ENCODE measurements at places on chromosomes 13 and 19.

GRCh38 chr19:14090509-14091080, at the start of gene SAMD1:
Gene SAMD1 (minus strand): TSS chr19:14090751.
- peak; percentile 66 for DNase-seq

- DNase-seq = no peak
Observed at GRCh38 chr19:18650021-18650390, 13.2 kb downstream of the KLHL26 start.

DNA sequence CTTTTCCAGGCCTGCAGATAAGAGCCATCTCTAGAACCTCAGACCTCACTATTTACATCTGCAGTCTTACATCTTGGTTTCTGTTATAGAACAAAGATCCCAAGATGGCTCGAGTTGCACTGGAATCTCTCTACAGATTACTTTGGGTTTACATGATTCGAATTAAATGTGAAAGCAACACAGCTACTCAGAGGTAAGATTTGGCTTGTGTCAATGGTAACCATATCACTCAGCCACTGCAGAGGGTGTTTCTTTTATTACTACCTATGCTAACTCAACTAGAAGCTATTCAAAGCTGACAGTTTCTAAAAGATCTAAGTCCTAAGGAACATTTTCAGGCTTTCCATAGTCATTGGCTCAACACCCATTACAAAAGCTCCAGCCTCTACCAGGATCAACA, 115.6 kb downstream of the FRY start:
- no peak for DNase-seq

DNA sequence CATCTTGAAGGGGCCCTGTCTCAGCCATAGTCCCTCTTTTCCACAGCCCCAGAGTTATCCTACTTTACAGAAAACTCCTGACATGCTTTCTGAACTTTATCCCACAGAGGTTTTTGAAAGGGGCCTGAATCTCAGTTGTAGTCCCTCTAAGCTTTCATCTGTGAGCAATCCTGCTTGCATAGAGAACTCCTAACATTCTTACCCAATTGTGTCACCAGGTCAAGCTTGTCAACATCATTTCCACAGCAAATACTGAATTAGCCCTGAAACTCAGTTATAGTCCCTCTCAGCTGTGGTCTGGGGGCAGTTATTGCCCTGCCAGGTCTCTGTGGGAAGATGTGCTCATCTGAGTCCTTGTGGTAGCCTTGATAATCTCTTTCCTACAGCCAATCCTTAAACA, 2190.3 kb upstream of the PCDH20 start:
- DNase-seq = no peak

DNA sequence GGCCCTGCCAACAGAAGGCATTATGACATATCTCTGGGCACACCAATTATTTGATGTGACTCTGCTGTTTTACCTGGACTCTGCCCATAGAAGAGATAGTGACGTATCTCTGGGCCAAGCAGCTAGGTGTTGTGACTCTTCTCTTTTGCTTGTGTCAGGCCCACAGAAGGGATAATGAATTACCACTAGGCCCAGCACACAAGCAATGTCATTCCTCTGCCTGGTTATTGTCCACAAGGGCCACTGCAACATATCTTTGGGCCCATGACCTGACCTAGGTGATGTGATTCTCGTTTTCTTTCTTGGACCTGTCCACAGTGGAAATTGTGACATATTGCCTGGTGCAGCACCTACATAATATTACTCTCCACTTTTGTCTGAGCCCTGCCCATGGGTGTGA, 65.1 kb upstream of the ZNF724 start:
- DNase-seq = no peak

DNA sequence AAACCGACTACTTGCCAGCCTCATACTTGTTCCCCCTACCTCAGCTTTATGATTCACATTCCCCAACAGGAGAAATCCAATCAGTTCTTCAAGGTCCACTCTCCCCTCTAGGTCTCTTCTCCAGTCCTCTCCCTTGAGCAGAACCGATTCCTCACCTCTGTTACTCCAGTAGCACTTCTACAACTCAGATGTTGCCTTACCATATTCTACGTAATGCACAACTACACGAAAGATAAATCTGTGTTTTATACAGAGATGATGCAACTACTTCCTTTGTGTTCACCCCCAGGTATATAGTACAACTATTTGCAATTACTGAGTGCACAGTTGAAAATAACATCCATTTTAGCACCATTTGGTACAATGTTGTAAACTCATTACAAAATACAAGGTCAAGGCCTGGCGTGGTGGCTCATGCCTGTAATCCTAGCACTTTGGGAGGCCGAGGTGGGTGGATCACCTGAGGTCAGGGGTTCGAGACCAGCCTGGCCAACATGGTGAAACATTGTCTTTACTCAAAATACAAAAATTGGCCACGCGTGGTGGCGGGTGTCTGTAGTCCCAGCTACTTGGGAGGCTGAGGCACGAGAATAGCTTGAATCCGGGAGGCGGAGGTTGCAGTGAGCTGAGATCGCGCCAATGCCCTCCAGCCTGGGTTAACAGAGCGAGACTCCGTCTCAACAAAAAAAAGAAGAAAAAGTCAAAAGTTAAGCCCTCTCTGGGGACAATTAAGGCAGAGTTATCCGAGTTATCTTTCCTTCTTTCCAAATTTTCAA, 2.8 kb upstream of the WBP4 start:
- no peak for DNase-seq

- DNase-seq = no peak
Observed at GRCh38 chr19:7187605-7188339, 106.4 kb downstream of the INSR start.

- no peak for DNase-seq
Observed at GRCh38 chr13:106259928-106260327, 275.5 kb downstream of the EFNB2 start.

DNA sequence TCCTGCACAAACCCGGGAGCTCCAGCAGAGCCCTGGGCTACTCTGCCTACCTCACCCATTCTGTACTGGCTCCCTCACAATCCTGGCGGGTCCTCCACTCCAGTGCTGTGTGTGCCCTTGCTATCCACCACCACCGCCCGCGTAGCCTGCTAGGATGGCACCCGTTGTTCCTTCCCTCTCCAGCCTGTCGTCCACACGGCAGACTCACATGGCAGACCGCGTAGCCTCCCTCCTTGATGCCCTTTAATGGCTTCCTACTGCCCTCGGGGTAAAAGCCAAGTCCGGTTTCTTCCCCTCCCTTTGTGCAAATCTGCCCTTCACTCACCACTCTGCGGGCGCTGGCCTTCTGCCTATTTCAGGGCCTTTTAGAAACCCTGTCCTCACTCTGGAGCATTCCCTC, 106.6 kb downstream of the RAB20 start:
- no peak for DNase-seq

- no peak for DNase-seq
Observed at GRCh38 chr19:48918801-48919247, 14.7 kb upstream of the DHDH start.

DNA sequence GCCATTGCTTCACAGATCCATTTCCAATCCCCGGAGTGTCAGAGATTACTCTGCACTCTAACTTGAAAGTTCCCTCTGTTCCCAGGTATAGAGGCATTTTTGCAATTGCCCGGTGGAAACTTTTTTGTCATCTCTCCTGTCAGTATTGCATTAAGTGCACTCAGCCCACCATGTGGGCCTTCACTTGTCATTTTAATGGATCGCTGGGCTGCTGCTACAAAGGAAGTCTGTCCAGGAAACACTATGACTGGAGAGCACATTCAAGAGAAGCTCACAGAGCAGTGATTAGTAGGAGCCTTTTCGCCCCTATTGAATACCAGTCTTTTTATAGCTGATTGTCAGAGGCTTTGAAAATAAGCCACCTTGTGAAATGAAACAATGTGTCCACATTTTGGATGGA, 180.9 kb downstream of the B3GLCT start:
- no peak for DNase-seq

DNA sequence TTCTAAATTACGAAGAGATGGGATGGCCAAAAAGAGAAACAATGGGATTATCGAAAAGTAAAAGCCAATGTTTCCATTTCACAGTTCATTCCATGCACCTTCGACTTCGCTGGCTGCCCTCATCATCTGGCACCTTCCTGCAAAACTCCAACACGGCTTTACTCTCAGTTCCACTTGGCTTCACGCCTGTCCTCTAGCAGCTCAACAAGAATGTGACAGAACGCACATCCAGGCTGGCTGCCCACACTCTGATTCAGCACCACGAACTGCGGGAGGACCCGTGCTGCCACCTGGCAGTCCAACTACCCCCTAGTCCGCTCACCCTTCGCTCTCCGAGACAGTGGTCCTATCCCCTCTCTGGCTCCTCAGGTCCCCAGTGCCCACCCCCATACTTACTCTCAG, 11.7 kb downstream of the ATP7B start:
- no peak for DNase-seq

- DNase-seq = no peak
Observed at GRCh38 chr13:19345158-19345557, 163.5 kb upstream of the TUBA3C start.

DNA sequence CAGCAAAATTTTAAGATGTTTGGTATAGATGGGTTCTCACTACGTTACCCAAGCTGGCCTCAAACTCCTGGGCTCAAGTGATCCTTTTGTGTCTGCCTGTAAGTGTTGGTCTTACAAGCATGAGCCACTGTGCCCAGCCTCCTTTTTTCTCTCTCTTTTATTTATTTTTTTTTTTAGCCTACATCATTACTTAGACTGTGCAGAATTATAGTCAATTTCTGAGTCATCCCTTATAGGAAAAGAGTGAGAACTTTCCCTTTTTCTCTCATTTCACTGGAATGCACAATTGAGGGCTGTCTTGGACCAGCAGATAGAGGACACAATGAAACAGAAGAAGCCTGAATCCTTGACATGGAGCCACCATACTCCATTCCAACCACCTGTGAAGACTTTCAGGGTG, 13.3 kb downstream of the TSKS start:
- no peak for DNase-seq

DNA sequence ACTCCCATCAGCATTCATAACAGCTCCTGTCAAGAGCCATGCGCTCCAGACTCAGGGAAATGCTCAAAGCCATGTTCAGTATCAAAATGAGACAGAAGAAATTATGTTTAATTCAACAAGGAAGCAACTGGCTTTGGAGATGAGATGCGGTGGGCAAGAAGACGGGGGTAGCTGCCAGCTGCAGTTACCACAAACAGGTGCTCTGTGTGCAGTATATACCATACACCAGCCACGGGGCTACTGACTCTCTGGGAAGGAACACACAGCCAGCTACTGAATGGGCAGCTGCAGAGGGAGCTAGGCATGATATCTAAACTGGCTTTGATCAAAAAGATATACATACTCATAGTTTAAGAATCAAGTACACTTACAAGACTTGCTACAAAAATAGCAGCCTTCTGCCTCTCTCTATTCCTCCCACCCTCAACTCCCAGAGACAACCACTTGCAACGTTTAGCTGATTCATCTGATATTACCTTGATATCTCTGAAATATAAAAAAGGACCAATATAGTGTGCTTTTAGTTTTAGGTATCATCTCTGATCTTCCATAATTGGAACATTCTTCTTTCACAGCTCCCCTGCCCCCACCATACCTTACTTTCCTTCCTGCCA, 593.0 kb downstream of the UQCRFS1 start:
- DNase-seq = no peak

GRCh38 chr13:43874504-43875092, 4.9 kb downstream of the CCDC122 start:
- peak; percentile 23 for DNase-seq

DNA sequence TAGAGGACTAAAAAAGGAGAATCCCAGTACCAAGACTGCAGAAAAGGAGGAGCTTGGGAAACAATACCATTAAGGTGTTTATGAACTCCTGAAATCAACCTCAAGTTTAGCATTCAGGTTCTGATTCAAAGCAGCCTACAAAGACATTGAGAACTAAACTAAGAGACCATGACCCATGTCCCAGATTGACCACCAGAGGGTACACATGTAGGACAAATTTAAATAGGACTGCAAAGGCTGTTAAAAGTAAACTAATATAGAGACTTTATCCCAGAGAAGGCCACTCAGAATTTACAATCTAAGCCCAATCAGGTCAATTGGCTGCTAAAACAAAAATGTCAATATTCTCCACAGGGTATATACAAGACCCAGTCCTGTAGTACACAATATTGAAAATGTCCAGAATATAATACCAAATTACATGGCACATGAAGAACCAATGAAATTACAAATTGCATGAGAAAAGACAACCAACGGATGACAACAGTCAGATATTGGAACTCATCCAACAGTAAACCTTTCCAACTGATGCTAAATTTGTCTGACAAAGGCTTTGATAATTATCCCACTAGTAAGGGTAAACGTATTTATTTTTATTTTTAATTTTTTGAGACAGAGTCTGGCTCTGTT, 682.4 kb downstream of the UQCRFS1 start:
- DNase-seq = no peak

- DNase-seq = no peak
Observed at GRCh38 chr13:111920932-111921705, 145.8 kb upstream of the SOX1 start.

DNA sequence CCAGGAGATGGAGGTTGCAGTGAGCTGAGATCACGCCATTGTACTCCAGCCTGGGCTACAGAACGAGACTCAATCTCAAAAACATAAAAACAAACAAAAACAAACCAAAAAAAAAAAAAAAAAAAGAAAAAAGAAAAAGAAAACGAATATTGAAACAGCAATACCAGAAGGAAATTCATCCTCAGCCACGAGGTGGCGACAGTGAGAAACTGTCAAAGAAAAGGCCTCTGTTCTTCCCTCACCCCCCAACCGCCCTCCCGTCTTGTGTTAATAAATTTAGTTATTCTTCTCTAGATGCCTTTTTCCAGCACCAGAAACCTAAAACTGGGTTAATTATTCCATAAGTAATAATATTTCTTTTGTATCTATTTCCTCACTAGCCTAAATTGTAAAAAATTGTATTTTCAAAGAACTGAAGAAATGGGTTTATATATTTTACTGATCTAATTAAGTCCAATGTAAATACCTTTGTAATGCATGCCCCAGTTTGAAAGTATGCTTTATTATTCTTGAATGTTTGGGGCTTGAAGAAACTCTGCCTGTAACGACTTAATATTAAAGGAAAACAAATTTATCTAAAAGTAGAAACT, 38.6 kb downstream of the LIG4 start:
- DNase-seq = peak; percentile 79
